ENCODE measurements at places on chromosomes 2 and 18.

DNA sequence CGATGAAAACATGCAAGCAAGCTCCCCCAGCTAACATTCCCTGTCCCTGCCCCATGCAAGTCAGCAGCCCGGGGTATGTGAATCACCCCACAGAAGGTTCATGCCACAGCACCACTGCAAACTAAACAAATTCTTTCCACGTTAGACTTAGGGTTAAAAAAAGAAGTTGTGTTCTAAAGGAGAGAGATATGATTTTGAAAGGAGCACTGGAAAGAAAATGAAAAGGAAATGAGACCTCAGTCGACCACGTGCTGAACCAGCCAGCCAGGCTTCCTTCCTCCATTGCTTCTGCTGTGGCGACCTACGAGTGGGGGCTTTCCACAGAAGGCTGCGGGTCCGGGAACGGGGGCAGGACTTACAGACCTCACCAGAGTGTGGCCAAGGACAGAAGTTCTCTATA is 52.0 kb downstream of the ARL4C start:
- peak; percentile 88 for DNase-seq

- no peak for DNase-seq
These were observed 28.5 kb upstream of the FAHD2A start for GRCh38 chr2:95374029-95374428.

- DNase-seq: no peak
These were observed 24.4 kb upstream of the CATIP start for GRCh38 chr2:218332288-218332687.

GRCh38 chr18:63588909-63589308 is 1.8 kb downstream of the SERPINB13 start:
- DNase-seq: peak; percentile 57

DNA sequence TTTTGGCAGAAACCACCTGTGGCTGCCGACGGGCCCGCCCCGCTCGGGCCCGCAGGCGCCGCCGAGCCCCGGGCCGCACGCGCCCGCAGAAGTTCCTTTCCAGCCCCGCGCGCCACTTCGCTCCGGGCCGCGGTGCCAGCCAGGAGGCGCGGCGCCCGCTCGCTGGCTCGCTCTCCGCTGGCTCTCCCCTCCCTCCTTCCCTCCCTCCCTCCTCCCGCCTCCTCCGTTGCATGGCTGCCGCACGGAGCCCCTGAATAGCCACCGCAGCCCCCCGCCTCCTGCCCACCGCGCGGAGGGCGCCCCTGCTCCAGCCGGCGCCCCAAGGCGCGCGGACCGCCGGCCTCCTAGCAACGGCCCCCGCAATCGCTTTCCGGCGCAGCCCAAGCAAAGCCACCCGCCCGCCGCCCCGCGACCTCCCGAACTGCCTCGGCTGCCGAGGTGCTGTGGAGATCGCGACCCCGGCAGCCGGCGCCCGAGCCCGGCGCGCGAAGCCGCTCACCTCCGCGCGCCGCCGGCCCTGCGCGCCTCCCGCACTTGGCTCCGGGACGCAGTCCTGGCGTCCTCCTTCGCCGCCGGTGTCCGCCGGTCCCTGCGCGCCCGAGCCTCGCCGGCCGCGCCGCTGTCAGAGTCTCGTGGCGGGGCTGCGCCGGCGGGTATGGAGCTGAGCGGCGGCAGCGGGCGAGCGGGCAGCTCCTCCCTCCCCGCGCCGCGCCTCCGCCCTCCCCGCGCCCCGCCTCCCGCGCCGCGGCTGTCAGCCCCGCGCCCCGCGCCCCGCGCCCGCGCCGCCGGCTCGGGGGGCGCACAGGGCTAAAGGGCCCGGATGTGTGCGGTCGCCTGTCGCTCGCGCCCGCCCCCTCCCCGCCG is at the start of gene ZBTB7C:
TSS of gene ZBTB7C (minus strand) at position 657 of the 864 bp plus-strand sequence.
- peak; percentile 64 for DNase-seq

GRCh38 chr18:44126598-44126997 is 554.1 kb upstream of the SETBP1 start:
- no peak for DNase-seq

GRCh38 chr2:11333427-11334183 is 10.8 kb downstream of the ROCK2 start:
- DNase-seq: no peak

GRCh38 chr2:89850481-89850880 is 1159.0 kb downstream of the RPIA start:
- no peak for DNase-seq

DNA sequence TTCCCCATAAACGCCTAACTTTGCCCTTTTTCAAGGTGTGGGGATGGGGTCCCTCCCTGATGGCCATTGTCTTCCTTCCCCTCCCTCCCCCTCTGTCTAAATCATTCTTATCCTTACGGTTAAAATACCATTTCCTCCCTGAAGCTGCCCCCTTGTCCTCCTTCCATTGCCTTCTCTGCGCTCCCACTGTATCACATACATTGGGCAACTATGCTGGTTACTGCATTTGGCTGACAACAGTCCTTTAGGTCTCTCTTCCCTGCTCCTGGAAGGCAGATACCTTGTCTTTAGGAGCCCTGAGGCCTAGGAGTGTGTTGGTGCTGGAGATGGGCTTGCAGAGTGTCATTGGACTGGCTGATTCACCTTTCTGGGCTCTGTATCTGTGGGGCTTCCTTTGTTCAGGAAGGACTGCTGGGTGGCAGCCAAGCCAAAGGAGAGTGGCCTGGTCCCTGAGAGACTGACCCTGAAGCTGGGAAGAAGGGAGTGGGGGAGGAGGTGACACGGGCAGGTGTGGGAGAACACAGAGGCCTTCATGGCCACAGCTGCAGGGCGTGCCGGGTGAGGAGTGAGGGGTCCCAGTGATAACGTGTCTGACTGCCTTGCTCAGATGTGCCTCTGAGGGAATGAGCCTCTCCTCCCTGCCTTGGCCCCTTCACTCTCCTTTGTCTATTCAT is 2.2 kb downstream of the WNT6 start:
- no peak for DNase-seq

DNA sequence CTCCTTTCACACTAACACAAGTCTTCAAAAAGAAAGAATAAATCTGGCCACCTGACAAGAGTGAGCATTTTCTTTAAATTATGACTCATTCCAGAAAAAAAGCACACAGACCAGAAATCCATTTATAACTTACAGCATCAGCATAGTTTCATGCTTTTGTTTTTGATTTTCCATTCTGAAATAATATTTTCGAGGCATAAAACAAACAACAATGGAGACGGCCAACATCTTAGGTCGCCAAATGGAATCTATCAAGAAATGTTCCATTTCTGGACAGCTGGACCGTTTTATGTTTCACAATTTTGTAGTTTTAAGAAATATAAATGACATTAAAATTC is 165.4 kb upstream of the ZFP36L2 start:
- no peak for DNase-seq

- DNase-seq: no peak
These were observed 174.2 kb upstream of the EPAS1 start for GRCh38 chr2:46123013-46123412.

- peak; percentile 65 for DNase-seq
These were observed 513 bp downstream of the TRIP12 start for GRCh38 chr2:229921101-229921891.

DNA sequence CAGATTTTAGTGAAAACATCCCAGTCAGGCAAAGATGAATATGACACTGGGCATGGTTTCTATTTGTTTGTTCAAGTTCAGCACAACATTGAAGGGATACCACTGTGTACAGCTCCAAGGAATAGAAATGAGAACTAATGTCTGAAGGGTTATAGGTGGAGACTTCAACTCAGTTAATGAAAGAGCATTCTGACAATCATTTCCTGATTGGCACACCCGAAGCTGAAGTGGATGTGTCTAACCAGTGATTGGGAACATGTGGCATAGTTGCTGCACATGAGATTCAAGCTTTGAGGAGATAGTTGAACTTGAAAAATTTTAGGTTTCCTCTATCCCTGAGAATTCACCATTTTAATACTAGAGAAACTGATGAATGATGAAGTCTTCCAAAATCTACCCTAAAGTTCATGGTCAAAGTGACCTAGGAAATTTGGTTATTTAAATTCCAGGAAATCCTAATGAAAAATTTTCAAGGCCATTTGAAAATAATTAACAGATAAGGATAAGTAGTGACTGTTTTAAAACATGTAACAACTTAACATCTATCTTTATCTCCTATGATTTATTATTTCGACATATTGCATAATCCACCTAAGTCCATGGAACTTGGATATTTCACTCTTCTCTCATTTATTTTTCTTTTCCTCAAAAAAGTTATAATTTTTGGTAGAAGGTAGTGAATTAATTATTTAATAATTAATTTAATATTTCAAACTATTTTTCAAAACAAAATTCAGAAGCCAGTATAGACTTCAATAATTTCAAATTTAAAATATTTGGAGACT is 38.0 kb downstream of the SLC9A4 start:
- DNase-seq: no peak

DNA sequence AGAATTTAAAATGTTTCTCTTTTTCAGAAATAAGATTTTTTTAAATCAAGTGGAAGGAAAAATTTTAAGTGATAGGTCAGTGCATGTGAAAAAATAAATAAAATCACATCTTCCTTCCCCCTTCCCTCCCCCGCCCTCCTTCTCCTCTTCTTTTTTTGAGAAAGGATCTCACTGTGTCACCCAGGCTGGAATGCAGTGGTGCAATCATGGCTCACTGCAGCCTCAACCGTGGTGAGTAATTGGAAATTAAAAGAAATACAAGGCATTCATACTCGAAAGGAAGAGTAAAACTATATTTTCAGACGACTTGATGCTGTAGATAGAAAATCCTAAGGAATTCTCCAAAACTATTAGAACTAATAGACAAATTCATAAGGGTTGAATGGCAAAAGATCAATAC is 16.9 kb upstream of the CRACDL start:
- peak; percentile 42 for DNase-seq

- DNase-seq: no peak
These were observed 56.2 kb downstream of the KCNG2 start for GRCh38 chr18:79853993-79854364.

- DNase-seq: peak; percentile 73
These were observed 39.6 kb upstream of the EPC2 start for GRCh38 chr2:148604927-148605326.

DNA sequence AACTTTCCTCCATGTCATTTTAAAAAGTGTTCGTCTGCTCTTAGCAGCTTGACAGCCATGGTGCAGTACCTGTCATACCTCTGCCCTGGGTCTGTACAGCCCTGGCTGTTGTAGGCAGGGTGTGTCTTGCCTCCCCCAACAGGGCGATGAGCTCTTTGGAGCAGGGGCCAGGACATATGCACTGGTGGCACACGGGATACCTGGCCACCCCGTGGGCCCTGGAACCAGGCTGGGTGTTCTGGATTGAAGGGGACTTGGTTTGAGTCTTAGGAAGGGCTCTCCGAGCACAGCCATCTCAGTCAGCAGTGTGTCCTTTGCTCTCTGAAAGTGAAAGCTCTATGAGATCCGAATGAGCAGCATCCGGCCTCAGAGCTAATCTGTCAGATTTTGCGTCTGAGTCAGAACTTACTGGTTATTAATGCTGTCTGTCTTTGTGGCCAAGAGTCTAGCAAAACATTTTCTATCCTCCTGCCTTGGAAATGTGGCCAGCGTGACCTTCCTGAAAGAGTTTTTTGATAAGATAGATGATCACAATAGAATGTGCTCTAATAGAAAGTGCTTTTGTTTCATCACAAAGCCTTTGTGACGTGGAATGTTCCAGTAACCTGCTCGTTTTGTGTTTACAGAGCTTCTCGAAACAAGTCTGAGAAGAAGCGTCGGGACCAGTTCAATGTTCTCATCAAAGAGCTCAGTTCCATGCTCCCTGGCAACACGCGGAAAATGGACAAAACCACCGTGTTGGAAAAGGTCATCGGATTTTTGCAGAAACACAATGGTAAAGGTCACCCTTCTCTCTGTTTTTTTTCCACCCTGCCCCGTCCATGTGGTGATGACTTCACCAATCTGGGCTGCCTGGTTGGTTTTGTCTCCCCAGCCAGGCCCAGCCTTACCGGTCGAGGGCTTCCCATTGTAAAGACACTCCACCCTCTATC is 77.3 kb upstream of the RPL31 start:
- no peak for DNase-seq

GRCh38 chr18:11149441-11150270 is at the start of gene PIEZO2:
TSS of gene PIEZO2 (minus strand) at chr18:11149569. CDS start at chr18:11148588, 981 bp downstream.
- DNase-seq: no peak

- no peak for DNase-seq
These were observed 88.9 kb downstream of the MCFD2 start for GRCh38 chr2:46826569-46827245.

DNA sequence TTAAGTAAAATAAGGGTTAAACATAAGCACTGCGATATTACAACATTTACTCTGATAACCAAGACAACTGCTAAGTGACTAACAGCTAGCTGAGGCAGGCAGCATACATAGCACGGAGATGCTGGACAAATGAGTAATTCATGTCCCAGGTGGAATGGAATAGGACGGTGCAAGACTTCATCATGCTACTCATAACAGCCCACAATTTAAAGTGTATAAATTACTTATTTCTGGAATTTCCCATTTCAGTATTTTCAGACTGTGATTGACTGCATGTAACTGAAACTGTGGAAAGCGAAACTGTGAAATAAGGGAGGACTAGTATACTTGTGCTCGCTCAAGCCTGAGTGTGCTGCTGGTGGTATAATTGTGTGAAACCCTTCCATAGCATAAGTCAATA is 12.9 kb downstream of the IER3IP1 start:
- peak; percentile 82 for DNase-seq

- peak; percentile 16 for DNase-seq
These were observed 436.6 kb upstream of the NRP2 start for GRCh38 chr2:205245652-205246051.

DNA sequence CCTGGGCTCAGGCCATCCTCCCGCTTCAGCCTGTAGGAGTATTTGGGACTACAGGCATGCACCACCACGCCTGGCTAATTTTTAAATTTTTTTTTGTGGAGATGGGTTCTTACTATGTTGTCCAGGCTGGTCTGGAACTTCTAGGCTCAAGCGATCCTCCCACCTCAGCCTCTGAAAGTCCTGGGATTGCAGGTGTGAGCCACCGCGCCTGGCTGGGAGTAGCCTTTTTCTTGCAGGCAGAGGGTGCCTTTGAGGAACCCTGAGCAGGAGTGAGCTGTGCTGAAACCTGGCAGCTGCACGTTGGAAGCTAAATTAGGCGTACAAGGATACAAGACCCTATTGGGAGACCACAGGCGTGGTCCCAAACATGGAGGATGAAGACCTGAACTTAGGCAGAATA is 8.0 kb downstream of the CTDSP1 start:
- DNase-seq: no peak

DNA sequence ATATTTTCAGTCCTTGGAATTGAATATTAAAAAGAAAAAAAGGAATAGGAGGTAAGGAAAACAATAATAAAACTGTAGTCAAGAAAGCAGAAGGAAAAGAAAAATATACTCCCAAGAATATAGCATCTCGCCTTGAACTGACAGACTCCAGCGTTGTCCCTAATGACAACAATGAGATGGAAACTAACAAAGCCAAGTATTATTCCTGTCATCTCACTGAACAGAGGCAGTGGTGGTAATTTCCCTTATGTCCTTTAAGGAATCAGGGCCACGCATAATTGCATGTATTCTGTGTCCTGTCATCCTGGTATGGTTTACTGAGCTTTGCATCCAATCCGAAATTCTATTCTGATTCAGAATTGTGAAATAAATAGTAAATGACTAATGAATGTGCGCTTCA is 158.9 kb downstream of the LRRTM4 start:
- DNase-seq: no peak

DNA sequence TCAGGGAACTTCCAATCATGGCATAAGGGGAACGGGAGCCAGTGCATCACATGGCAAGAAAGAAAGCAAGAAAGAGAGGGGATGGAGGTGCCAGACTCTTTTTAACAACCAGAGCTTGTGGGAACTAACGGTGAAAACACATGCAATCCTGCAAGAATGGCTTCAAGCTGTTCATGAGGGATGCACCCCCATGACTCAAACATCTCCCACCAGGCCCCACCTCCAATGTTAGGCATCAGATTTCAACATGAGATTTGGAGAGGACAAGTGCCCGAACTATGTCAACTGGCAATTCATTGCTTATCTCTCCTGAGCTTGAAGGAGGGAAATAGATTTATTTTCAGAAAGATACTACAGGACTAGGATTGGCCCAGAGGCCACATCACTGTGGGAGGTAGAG is 270.0 kb downstream of the SLC4A3 start:
- DNase-seq: no peak

Data from epithelial cell of esophagus (primary cell).